ENCODE measurements at places on chromosomes 16 and 17. TPM values are rescaled to one million over a fixed set of nuclear protein-coding genes. Genes with fewer than 3 reads are reported as not detected.

GRCh38 chr17:57948555-57949420 is 6.4 kb downstream of the CUEDC1 start:
- H3K4me3 ChIP-seq, result no peak overlapping the region
- no peaks in the 10 kb centered on the region for H3K36me3 ChIP-seq
- no peaks in the 10 kb centered on the region for H3K27me3 ChIP-seq
- H3K27ac ChIP-seq, result no peak overlapping the region
- H3K4me1 ChIP-seq, result peaks cover 22% of the 10 kb centered on the region
- no peak for DNase-seq

The TSPOAP1 gene
- 15.0 TPM for total RNA-seq

The ADAD2 gene
- total RNA-seq, result not detected

The CACNG1 gene
- total RNA-seq, result not detected

The PTGES3L gene
- 0.37 TPM for total RNA-seq

All from CD8-positive, alpha-beta memory T cell (primary cell).